ENCODE measurements at places on chromosomes 3 and 15.

- DNase-seq = no peak
These were observed 259.2 kb downstream of the C3orf38 start for GRCh38 chr3:88408935-88409334.

DNA sequence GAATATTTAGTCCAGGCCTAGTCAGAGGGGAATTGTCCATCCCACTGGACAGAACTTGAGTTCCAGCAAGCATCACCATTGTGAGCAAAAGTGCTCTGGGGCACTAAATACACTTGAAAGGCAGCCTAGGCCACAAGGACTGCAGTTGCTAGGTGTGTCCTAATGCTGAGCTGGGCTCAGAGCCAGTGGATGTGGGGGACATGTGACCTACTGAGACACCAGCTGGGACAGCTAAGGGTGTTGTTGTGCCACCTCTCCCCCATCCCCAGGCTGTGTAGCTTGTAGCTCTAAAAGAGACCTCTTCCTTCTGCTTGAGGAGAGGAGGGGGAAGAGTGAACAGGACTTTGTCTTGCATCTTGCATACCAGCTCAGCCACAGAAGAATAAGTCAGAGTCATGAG is 120.9 kb downstream of the DTWD1 start:
- DNase-seq = no peak

DNA sequence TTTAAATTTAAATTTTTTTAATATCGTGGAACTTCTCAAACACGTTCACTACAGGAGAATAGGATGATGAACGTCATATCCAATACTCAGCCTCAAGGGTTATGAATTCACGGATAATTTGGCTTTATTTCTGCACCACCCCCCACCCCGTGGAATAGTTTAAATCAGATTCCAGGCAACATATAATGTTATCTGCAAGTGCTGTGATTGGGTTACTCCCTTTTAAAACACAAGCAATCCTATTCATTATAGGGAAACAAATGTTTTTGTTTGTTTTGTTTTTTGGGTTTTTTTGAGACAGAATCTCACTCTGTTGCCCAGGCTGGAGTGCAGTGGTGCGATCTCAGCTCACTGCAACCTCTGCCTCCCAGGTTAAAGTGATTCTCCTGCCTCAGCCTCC is 30.9 kb downstream of the BHLHE40 start:
- no peak for DNase-seq

- no peak for DNase-seq
These were observed 862.6 kb upstream of the CADM2 start for GRCh38 chr3:84096188-84096587.

GRCh38 chr3:105615814-105616213 is 249.1 kb downstream of the ALCAM start:
- no peak for DNase-seq

DNA sequence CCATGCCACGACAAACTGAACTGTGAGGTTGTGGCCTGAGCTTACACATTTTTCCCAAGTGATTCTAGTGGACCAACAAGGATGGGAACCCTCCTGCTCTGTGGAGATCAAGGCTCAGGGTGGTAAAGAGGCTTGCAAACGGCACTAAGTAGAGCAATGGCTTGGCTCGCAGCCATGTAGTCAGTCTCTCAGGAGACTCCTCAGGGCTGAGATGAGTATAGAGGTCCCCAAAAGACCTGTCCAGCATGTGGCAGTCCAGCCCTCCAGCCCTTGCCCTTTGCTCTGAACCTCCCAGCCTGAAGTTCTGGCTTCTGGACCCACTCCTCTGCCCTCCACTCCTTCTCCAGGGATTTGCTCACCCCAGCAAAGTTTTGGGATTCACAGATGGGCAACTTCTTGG is 8.3 kb upstream of the CAMP start:
- DNase-seq = no peak

DNA sequence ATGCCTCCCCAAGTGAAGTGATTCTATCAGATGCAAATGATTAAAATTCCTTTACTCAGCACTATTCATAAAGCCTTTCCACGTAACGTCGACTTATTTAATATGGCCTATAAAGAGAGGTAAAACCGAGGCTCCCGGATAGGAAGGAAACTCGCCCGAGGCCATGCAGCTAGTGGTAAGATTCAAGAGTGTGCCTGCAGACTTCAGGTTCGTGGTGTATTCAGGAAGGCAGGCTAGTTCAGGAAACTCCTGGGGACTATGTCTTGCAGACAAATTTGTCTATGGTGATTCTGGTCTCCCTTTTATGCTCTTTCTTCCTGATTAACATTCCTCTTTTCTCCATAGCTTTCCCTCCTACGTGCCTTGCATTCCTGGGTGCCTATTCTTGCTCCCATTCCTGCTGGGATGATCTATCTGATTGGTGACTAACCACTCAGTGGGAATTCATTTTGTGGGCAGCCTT is 150.7 kb downstream of the SST start:
- DNase-seq = no peak

DNA sequence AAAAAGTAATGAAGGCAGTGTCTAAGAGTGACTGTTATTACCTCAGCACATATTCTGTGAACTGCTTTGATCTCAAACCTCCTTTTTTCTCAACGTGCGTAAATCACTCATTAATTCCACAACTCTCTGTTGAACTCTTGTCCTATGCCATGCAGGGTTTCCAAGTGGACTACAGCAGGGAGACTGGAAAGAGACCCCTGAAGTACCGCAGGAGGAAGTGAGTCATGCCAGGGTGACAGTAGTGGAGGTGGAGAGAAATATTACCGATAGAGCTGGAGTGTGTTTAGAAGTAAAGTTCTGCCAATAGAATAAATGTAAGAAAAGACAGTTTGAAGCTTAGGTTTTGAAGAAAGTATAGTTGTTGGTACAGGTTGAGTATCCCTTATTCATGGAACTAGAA is 908.9 kb downstream of the ROBO1 start:
- DNase-seq = no peak

DNA sequence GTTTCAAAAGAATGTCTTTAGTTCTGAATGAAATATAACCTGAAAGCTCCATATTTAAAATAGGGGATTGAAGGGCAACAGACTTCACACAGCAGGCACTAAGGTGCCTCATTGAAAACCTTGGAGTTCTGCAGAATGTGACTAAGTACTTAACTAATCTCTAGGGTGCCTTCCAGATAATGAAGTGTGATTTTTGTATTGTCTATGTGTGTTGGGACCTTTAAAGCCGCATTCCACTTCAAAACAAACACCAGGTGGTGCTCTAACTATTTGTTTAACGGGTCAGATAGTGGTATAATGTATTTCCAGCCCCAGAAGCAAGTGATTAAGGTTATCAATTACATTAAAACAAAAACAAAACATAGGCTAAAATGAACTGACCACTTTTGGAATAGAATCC is 28.0 kb downstream of the TFG start:
- DNase-seq = no peak

- no peak for DNase-seq
These were observed 275.2 kb upstream of the KCNMB2 start for GRCh38 chr3:178260887-178261565.

Data from activated CD4-positive, alpha-beta T cell treated with anti-CD3 and anti-CD28 coated beads, Interleukin-2, Interleukin-4, amounts not matched to agents 100 ng/mL and 50 ng/mL, durations not matched to agents 16 hours and 8 hours (primary cell).